ENCODE measurements at places on chromosomes 2 and 18.

GRCh38 chr2:88831792-88832248 lies 140.3 kb downstream of the RPIA start:
- H3K4me1 ChIP-seq = no peaks in the 10 kb centered on the region
- H3K27me3 ChIP-seq = no peaks in the 10 kb centered on the region
- no peak overlapping the region for H3K4me3 ChIP-seq
- H3K27ac ChIP-seq = no peak overlapping the region
- H3K36me3 ChIP-seq = no peaks in the 10 kb centered on the region

DNA sequence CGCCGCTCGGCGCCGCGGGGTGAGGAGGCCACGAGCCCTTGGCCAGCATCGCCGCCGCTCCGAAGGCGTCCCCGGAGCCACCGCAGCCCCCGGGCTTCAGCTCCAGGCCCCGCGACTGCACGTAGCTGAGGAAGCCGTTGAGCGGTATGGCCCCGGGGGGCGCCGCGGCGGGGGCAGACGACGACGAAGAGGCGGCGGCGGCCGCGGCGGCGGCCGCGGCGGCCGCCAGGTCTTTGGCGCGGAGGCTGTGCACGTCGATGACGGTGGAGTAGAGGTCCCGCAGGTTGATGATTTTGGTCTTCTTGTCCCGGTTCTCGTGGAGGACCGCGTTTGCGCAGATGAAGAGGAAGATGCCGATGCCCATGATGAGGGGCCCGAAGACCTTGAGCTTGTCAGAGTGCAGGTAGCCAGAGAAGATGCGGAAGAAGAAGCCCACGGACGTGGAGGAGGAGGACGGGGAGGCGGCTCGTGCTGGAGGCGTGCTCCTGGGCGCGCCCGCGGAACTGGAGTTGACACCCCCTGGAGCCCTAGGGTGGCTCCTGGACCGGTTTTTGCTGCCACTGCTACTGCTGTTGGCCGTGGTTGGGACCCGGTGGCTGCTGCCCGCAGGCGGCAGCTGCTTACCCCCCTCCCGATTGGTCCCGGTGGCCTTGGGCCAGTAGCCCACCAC lies 4.0 kb downstream of the TMEM200C start:
- H3K4me1 ChIP-seq = peaks cover 31% of the 10 kb centered on the region
- H3K36me3 ChIP-seq = no peaks in the 10 kb centered on the region
- peak overlapping the region; percentile 68 for H3K4me3 ChIP-seq
- peaks cover 10% of the 10 kb centered on the region for H3K27me3 ChIP-seq

DNA sequence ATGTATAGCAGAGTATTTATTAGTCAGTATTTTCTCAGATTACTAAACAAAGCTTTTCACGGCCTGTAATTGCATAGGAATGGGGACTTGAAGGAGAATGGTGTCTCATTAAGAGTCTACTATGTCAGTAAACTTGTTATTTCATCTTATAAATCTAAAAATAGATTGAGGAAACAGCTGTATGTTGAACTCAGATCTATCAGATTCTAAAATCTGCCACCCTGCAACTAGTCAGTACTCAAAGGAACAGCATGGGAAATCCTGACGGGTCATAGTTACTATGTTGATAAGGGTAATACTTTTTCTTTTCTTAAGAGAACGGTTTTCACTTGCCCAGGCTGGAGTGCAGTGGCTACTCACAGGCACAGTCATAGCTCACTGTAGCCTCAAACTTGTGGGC lies 70.2 kb upstream of the EMILIN2 start:
- H3K36me3 ChIP-seq = peaks cover 41% of the 10 kb centered on the region
- H3K4me3 ChIP-seq = no peak overlapping the region
- H3K27me3 ChIP-seq = no peaks in the 10 kb centered on the region

GRCh38 chr18:34957119-34957863 lies 83.9 kb upstream of the MAPRE2 start:
- H3K4me1 ChIP-seq = peaks cover 7% of the 10 kb centered on the region
- no peak overlapping the region for H3K27ac ChIP-seq
- no peak for DNase-seq
- no peaks in the 10 kb centered on the region for H3K36me3 ChIP-seq

All from thoracic aorta (tissue), 2 donors.